ACHN (cell line): ENCODE measurements at places on chromosomes 1 and 21.
A peak's percentile ranks its signal among the peaks of the same experiment; 100 is the strongest.

DNA sequence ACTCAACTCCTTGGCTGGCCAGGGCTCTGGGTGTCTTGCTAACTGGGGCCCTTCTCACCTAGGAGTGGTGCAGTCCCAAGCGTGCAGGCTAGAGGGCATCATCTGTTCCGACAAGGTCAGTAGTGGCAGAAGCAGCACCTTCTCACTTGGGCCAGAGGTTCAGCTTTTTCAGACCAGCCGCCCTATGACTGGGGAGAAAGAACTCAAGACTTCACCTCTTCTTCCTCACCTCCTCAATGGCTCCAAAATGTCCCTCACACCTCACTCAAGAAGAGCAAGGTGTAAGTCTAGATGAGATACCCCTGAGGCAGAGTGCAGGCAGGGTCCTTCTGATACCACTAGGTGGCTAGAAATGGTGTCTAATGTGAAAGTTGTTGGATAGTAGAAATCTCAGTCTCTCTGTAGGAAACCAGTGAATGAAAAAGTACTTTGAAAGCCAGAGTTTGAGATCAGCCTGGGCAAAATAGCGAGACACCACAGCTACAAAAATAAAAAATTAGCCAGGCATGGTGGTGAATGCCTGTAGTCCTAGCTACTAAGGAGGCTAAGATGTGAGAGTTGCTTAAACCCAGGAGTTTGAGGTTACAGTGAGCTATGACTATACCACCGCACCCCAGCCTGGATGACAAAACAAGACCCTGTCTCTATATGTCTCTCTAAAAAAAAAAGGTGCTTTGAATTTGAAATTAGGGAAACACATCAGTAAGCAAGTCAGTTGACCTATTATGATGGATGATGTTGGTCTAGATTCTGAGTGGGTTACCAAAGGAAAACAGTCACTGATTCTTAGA lies 8.6 kb upstream of the IL20 start:
- DNase-seq, result peak; percentile 10

- DNase-seq, result no peak
Measured at GRCh38 chr1:30126848-30127247, 596.5 kb downstream of the MATN1 start.

GRCh38 chr21:31484219-31484618 lies 140.2 kb upstream of the TIAM1 start:
- no peak for DNase-seq

- DNase-seq, result no peak
Measured at GRCh38 chr1:10906866-10907519, 105.5 kb upstream of the TARDBP start.
